ENCODE measurements at places on chromosomes 5 and 9.

GRCh38 chr9:84974855-84975254, 305.3 kb downstream of the NTRK2 start:
- no peak for DNase-seq

- no peak for DNase-seq
These were observed 828.5 kb upstream of the DMAC1 start for GRCh38 chr9:8627976-8628679.

- DNase-seq = no peak
These were observed 117.8 kb downstream of the MAST4 start for GRCh38 chr5:66713998-66714397.

- no peak for DNase-seq
These were observed 9.3 kb upstream of the SPATA24 start for GRCh38 chr5:139413153-139413552.

Measured in CD14-positive monocyte (primary cell).